ENCODE measurements at places on chromosomes 5 and 9.

GRCh38 chr9:130483371-130483971, 38.7 kb downstream of the ASS1 start:
- no peak for DNase-seq

- no peak for DNase-seq
Observed at GRCh38 chr5:166772770-166773169, 1518.7 kb upstream of the WWC1 start.

DNA sequence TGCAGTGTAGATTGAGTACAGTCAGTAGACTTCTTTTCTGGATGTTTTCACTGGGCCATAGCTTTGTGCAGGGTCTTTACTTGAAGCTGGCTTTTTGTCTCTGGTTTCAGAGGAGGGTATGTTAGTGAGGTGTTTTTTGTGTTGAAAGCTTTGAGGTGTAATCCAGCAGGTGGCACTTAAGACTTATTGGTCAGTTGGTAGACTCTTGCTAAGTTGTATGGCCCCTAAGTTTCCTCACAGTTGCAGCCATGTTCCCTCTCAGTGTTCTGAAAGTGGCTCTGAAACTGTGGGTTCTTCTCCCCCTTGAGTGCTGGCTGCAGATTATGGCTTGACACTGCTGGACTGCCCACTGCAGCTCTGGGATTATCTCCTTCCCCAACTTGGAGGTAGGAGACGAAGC, 55.7 kb upstream of the SLC44A1 start:
- DNase-seq, result no peak

DNA sequence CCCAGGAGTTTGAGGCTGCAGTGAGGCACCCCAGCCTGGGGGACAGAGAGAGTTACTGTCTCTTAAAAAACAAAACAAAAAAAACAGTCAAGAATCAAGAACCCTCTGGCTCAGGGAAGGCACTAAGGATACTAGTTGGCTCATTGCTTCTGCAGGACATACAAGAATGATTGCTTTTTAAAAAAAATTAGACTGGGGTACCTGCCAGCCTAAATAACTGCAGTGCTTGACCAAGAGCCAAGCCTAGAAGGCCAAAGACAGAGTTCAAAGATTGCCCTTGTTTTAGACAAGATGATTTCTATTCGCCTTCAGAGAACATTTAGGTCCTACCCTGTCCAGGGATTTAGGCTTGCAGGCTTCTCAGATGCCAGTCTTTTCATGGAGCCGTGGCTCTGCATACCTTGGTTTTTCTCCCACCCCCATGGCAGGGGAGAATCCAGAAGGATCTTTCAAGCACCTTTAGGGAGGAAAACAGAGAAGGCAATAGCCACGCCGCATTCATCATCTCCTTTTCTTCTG, 93.7 kb upstream of the IL6ST start:
- no peak for DNase-seq

GRCh38 chr9:7186175-7186574, 428.4 kb downstream of the KDM4C start:
- DNase-seq, result no peak

DNA sequence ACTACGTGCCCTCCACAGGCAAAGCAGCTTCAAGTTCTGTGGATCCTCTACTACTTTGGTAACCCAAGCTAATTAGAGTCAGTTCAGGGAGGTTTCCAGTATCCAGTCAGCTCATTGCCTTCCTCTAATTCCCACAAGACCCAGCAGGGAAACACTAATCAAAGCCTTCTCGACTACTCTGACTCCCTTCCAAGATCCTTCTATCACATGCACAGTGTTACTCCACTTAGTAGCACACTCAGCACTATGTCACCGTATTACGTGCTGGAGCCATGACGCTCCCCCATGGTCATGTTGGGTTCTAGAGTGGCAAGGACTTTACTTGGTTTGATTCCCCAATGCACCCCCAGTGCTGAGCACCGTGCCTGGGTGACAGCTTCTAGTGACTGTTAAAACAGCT, 53.0 kb downstream of the DCP2 start:
- no peak for DNase-seq

- DNase-seq, result peak; percentile 17
Observed at GRCh38 chr5:32531885-32532520, 53.4 kb upstream of the SUB1 start.

- no peak for DNase-seq
Observed at GRCh38 chr5:1077026-1077425, 34.8 kb downstream of the SLC12A7 start.

DNA sequence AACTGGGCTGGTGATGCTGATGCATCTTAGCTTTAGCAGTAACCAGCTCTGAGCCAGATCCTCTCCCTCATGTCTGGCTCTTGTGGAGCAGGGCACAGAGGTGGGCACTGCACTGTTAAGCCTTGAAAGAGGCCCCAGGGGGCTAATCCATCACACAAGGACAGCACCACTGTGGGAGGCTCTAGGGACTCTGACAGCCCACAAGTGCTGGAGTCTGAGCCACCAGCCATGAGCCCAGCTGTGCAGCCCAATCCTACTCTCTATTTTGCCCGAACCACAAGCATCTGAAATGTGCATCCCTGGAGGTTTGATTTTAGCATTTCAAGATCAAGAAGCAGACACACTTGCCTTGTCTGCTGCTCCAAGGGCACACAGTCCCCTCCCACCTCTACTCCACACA, 407.1 kb upstream of the TRPC7 start:
- DNase-seq, result no peak

- no peak for DNase-seq
Observed at GRCh38 chr9:16268067-16268881, 602.2 kb downstream of the BNC2 start.

GRCh38 chr9:38408719-38409118, 15.5 kb downstream of the IGFBPL1 start:
- no peak for DNase-seq

GRCh38 chr5:113182658-113183344, 206.2 kb downstream of the DCP2 start:
- no peak for DNase-seq

DNA sequence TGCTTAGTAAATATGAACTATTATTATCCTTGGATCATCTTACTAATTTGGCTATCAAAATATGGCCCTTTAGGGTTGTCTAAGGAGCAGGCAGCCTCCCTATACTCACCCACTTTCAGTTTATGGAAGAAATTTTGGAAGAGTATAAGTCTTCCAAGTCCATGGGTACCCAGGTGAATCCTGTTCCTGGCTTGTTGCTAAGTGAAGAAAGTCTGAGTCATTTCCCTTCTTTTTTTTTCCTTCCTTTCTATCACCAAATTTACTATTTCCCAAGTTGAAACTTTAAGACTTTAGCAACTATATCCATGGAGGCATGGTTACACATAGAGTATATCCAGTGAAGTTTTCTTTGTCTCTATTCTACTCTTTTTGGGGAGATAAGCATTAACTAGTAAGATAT, 184.0 kb upstream of the ACTBL2 start:
- DNase-seq, result no peak

DNA sequence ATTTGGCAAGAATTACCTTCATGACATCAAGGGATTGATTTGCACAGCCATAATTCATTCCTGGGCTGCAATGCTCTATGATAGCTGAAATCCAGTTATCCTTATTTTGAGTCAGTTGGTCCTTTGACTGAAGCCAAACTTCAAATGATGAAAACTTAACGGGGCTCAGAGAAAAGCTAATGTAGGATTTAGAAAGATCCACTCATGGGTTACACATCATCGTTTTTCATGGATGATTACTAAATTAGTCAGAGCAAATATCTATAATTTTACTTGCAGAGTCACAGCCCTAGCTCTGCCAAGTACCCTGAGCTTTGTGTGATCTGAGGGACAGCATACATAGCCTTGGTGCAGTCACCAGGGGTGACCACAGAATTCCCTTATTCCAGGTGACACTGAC, 27.3 kb upstream of the MUSK start:
- DNase-seq, result no peak

GRCh38 chr9:92480986-92481633, 1.2 kb downstream of the ASPN start:
- DNase-seq, result no peak

DNA sequence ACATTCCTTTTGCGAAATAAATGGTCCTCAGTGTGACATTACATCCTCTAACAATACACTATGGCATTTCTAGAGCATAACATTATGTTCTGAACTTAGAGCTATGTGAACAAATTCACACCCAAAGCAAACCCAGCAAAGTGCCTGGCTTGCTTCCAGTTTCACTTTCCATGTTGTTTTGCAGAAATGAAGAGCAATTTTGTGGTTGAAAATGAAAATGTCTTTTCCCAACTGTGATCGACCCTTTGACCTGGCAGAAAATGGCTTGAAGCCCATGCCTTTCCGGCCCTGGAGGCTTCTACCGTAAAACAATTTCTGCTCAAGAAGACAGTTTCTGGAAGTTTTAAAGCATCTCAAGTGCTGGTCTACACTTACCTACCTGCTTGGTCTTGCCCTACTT, 344.7 kb upstream of the RGMB start:
- DNase-seq, result peak; percentile 50

- DNase-seq, result no peak
Observed at GRCh38 chr9:136058801-136059302, 36.2 kb downstream of the NACC2 start.

GRCh38 chr9:124098141-124098905, 86.8 kb downstream of the LHX2 start:
- no peak for DNase-seq

- DNase-seq, result no peak
Observed at GRCh38 chr5:36152324-36153297, 700 bp downstream of the SKP2 start.

- no peak for DNase-seq
Observed at GRCh38 chr5:35360671-35361070, 130.4 kb upstream of the PRLR start.

DNA sequence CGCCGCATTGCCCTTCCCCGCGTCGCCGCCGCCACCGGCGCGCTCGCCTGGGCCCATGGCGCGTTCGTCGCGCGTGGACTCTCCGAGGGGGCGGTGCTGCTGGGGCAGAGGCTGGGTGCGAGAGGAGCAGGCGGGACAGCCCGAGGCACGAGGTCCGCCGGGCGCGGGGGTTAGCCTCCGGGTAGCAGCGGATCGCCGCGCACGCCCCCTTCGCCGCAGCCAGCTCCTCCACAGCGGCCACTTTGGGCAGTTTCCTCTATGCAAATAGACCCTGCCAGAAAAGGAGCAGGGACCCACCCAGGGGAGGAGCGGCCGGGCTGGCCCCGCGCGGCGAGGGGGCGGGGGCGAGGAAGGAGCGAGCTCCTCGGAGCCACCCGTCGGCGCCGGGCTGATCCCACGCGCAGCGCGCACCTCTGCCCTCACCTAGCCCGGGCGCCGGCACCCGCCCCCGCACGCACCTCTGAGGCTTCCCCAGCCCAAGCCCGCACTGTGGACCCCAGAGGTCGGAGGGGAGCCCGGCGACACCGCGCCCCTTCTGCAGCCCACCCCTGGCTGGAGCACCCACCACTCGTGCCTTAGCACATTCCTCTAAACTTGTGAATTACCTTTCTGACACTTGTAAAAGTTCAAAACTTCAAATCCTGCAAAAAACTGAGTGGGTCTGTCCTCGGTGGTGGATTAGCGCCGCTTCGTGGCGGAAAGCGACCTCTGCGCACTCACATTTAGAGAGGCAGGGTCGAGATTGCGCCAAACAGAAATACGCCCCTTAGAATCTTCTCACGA, at the start of gene COL23A1:
Gene COL23A1, minus strand, starts transcription at position 253 of the 783 bp plus-strand sequence.
- no peak for DNase-seq

- DNase-seq, result no peak
Observed at GRCh38 chr5:132375957-132376356, 6.4 kb downstream of the SLC22A5 start.

GRCh38 chr9:134211811-134212485, 47.6 kb upstream of the RNU6ATAC start:
- no peak for DNase-seq

DNA sequence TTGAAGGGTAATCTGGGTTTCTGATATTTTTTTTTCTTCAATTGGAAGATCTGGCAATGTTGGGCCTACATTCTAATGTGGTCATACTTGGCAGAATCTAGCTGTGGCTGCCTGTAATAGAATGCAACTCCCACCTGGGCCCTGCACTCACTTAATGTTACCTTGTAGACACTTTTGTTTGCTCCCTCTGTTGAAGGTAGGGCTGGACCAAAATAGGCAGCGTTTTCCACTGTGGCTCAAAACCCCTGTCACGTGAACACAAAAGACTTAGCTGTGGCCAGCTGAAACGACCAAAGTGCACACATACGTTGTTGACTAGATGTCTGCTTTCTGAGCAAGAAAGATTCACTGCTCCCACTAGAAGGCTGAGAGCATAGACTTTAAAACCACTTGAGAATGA, 117.6 kb upstream of the HMHB1 start:
- no peak for DNase-seq

- no peak for DNase-seq
Observed at GRCh38 chr9:136197930-136198604, 6.9 kb downstream of the LHX3 start.

GRCh38 chr9:99262949-99263418, 40.9 kb downstream of the SEC61B start:
- no peak for DNase-seq

- no peak for DNase-seq
Observed at GRCh38 chr9:104009826-104010225, 84.3 kb upstream of the SMC2 start.

- no peak for DNase-seq
Observed at GRCh38 chr9:13615660-13616490, 336.4 kb upstream of the MPDZ start.

DNA sequence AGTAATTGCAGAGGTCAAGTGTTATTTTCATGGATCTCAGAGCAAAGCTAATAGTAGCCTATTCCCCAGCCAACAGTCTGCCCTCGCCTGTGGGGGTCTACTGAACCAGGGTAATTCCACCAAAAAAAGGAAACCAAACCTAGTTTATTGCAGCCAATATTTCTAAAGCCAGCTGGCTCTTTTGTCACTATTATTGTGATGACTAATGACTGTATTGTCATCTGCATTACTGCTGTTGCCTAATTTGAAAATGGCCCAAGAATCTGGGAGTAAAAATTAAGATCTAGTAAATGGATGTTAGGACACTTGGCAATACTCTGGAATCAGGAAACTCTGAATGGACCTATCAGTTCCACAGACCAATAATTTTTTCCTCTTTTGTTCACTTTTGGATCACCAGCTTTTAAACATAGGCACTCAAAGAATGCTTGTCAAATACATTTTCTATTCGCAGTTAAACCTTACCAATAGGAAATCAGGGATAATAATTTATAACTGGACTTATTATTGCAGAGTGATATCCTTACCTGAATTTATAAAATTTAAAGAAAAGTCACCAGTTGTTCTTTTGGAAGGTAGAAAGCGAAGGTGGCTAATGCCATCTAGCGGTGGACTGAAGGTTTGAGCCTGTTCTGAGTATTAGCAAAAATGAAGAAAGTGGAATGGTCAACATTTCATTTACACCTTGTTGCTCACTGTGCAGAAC, 69.2 kb downstream of the SYK start:
- peak; percentile 2 for DNase-seq

- no peak for DNase-seq
Observed at GRCh38 chr9:110266795-110267194, 10.5 kb upstream of the TXN start.

GRCh38 chr5:27450607-27451006, 412.2 kb upstream of the CDH9 start:
- no peak for DNase-seq

GRCh38 chr5:150156027-150156368, 353 bp upstream of the PDGFRB start:
- DNase-seq, result no peak

All from BJ (cell line).